Stimulated activated CD4-positive, alpha-beta T cell treated with anti-CD3 and anti-CD28 coated beads, Interleukin-1b, Interleukin-23, amount 100 ng/mL, for 1 hour (primary cell): ENCODE measurements at places on chromosomes 2 and 18.

- no peak for DNase-seq
Measured at GRCh38 chr2:11716689-11717321, 29.6 kb upstream of the LPIN1 start.

DNA sequence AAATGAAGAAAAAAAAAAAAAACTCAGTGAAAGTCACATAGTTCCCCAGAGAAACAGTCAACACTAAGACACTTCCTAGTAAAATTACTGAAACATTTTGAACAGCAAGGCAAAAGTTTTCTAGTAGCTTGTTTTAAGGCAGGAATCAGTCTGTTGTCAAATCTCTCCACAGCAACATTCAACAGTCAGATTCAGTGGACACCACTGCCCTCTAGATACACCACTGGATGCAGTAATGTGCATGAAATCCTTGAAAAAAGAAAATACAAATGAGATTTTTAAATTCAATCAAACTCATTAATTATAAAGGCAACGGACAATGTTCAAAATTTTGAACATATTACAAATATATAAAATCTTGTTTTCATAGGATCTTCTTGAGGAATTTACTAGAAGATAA, 46.4 kb downstream of the GRB14 start:
- DNase-seq = no peak

DNA sequence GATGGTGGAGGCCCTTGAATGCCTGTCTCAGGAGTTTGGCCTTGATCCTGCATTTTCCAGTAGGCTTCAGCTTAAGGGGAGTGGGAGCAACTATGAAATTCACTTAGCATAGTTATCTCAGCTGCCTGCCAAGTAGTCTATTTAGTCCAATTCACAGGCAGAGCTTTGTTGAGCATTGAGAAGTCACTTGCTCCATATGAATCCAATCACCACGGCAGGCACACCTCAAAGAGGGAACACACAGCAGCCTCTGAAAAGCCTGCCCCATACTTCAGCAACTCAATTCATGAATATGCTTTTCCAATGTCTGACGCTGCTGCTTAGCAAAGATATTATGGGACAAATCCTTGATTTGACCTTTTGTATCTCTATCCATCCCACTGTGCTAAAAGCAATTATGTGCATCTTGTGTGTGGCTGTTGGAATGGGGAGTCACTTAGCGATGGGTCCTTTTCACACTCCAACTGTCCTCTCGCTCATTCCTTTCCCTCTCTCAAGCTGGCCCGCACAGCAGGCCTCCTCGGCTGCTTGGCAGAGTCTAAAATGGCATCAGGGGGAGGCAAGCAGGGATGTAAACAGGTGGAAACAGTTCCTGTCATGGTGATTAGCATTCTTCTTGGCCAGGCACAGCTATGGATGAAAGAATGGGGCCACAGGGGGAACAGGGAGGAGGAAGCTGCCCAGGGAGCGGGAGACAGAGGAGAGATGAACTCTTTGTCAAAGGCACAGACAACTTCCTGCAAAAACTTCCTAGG, 56.0 kb upstream of the LRPPRC start:
- no peak for DNase-seq

DNA sequence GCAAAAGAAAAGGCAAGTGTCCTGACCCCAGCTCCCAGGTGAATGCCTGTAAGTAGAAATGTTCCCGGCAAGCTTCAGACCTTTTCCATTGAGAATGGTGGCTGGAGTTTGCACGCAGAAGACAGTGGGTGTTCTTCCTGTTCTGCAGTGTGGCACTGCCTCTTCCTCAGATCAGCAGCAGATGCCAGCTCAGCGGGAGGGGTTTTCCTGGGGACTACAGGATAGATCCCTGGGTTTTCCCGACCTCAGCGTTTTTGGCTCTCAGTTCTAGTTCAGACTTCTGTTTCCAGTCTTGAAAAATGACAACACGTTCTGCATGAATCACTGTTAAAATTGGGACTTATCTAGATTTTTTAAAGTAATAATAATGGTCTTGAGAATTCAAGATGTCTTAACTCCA, 39.2 kb downstream of the GRHL1 start:
- DNase-seq = no peak

GRCh38 chr2:50290718-50291117, 741.2 kb downstream of the NRXN1 start:
- DNase-seq = no peak

GRCh38 chr18:34866739-34867138, 156.6 kb downstream of the DTNA start:
- DNase-seq = no peak
